Calu3 (cell line): ENCODE measurements at places on chromosomes 3 and 15. TPM values are rescaled to one million over a fixed set of nuclear protein-coding genes. Genes with fewer than 3 reads are reported as not detected.

Gene EPB42
- total RNA-seq, result not detected in 2 replicates

Gene KY
- 0.15 TPM in 1 of 2 replicates, not detected in the other for total RNA-seq

DNA sequence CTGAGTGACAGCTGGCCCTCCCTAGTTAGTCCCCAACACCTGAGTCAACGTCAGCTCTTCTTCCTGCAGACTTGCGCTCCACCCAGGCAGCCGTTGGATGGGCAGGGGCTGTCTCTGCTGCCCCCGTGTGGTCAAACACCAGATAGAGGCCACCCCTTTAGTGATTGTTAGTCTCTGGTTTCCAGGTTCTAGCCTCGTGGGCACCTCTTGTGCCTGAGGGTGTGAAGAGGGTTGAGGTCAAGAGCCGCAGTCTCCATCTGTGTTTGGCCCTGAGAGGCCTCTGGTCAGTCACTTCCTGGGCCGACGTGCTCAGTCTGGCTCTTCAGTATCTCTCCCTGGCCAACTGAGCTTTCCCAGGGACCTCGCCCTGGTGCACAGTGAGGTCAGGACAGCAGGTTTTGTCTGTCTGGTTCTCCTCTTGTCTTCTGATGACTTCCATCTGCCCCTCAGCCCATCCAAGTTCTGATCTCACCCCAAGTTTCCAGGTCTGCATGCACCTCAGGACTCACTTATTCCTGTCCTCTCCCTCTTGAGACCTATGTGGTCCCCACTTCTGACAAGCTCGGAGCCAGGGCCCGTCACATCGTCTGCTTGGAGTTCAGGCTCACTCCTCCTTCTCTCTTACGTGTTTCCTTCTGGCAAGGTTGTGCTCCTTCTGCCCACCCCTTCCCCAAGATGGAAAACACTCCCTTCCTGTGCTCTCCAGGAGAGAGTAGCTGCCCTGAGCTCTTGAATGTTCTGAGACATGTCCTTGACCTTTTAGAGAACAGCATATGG, 20.9 kb downstream of the CD276 start:
- DNase-seq, result peak; percentile 74

Gene SH2D7
- not detected in 2 replicates for total RNA-seq

- DNase-seq, result no peak
These were observed 44.8 kb upstream of the RAF1 start for GRCh38 chr3:12708584-12709192.

DNA sequence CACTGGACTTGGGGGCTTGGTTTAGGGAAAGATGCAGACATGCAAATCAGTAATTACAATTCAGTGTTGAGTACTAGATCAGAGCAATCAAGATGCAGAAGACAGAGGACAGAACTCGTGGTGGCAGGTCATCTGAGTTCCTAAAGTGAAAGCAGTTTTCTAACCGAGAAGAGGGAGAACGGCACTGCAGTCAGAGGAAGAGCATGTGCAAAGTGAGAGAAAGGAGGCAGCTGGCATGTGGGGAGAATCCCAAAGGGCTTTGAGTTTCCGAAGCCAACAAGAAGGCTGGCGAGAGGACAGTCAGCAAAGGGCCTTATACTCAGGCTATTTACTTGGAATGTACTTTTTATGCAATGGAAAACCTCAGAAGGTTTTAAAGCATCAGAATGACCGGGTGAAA, 87.0 kb downstream of the ANP32A start:
- no peak for DNase-seq
